Hair follicle dermal papilla cell (primary cell): ENCODE measurements at places on chromosomes 1 and 21. TPM values are rescaled to one million over a fixed set of nuclear protein-coding genes. Genes with fewer than 3 reads are reported as not detected.

Gene CFAP107
- total RNA-seq = not detected in 2 replicates

Gene PSRC1
- 3.0 and 5.0 TPM in 2 replicates for total RNA-seq

Gene DUSP12
- total RNA-seq = 21.9 and 29.1 TPM in 2 replicates

Gene MAP3K7CL
- total RNA-seq = 4.1 and 7.3 TPM in 2 replicates

Gene INKA2
- total RNA-seq = 1.6 and 2.4 TPM in 2 replicates

Gene FBXO2
- 1.8 and 2.4 TPM in 2 replicates for total RNA-seq

Gene PODN
- 20.8 and 23.0 TPM in 2 replicates for total RNA-seq

Gene ANGPTL3
- under 0.01 and 0.12 TPM in 2 replicates for total RNA-seq

Gene SPTA1
- not detected in 2 replicates for total RNA-seq

Gene PRAMEF8
- total RNA-seq = not detected in 2 replicates

Gene CFHR5
- not detected in 2 replicates for total RNA-seq

Gene MATN1
- 0.36 TPM in 1 of 2 replicates, not detected in the other for total RNA-seq

Gene TRABD2B
- total RNA-seq = not detected in 2 replicates

Gene IL22RA1
- total RNA-seq = 0.12 TPM in 1 of 2 replicates, not detected in the other

Gene PLEKHN1
- 0.49 and 0.65 TPM in 2 replicates for total RNA-seq

Gene GPR52
- 1.1 and 2.4 TPM in 2 replicates for total RNA-seq

Gene LRRC7
- 0.12 and 0.16 TPM in 2 replicates for total RNA-seq

Gene PRAMEF7
- not detected in 2 replicates for total RNA-seq

Gene ALX3
- total RNA-seq = 0.36 and 1.9 TPM in 2 replicates

Gene FAM72D
- total RNA-seq = 0.12 TPM in 1 of 2 replicates, not detected in the other

Gene GREM2
- total RNA-seq = 4.3 and 8.1 TPM in 2 replicates

Gene LRRIQ3
- total RNA-seq = 0.36 and 0.65 TPM in 2 replicates
